MV-4-11 (cell line): ENCODE measurements at places on chromosomes 13 and 19.

DNA sequence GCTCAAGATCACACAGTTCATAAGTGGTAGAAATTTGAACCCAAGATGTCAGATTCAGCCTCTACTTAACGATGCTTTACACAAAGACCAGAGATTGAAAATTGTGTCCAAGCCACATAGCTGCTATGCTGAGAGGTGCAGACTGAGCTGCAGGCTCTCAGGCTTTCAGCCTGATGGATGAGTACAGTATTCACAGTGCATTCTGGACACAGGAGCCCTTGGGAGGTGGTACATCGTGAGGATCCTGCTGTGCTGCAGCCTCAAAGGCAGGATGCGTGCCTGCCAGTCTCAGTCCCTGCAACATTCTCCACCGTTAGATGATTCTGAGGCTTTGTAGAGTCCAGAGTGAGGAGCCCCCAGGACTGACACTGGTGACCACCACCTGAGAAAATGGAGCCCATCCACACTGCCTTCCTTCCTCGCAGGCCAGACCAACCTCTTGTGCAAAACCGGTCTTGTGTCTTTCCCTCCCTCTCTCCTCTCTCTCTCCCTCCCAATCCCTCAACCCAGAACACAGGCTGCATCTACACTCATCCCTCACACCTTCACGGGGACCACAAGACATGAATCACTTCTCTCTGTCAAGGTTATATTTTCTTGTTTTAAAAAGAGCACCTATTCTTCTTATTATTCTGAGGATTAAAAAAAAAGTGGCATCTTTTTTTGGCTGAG, 203.4 kb upstream of the ZNF507 start:
- DNase-seq = no peak

GRCh38 chr13:104944176-104944575, 1591.3 kb downstream of the EFNB2 start:
- DNase-seq = no peak

- peak; percentile 48 for DNase-seq
Observed at GRCh38 chr19:17616961-17617806, 61.7 kb downstream of the COLGALT1 start.

GRCh38 chr13:22925881-22926747, 254.7 kb upstream of the SGCG start:
- no peak for DNase-seq

DNA sequence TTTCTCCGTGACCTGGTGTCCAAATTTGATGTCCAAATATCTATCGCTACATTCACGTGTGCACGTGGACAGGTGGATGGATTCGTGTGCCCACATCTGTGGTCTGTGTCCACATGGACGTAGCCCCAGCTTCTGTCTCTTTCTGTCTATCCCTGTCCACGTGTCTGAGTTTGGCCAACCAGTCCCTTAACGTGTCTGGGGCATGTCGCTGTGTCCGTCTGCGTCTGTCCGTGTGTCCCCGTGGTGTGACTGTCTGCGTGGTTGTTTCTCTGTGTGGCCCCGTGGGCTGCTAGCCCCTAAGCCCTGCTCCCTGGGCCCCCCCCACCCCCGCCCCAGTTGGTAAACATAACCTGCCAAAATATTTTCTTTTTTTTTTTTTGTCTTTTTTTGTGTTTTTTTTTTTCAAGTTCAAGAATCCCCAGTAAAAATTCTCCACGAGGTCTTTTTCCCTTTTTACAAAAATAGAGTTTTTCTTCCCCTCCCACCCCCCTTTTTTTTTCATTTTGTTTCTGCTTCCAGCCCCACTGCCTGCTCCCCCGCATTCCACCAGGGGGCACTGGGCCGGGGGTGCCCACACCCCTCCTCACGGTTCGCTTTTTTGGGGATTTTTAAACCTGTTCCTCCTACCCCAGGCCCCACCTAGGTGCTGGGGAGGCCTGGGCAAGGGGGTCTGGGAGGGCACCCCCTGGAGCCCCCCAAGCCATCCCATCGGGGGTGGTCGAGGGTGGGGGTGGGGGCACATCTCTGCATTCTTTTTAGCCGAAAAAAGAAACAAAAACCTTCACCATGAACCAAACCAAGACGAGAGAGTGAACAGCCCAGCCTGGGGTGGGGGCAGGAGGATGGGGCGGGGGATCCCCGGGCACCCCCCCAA, 18.3 kb downstream of the PRKCSH start:
- no peak for DNase-seq

DNA sequence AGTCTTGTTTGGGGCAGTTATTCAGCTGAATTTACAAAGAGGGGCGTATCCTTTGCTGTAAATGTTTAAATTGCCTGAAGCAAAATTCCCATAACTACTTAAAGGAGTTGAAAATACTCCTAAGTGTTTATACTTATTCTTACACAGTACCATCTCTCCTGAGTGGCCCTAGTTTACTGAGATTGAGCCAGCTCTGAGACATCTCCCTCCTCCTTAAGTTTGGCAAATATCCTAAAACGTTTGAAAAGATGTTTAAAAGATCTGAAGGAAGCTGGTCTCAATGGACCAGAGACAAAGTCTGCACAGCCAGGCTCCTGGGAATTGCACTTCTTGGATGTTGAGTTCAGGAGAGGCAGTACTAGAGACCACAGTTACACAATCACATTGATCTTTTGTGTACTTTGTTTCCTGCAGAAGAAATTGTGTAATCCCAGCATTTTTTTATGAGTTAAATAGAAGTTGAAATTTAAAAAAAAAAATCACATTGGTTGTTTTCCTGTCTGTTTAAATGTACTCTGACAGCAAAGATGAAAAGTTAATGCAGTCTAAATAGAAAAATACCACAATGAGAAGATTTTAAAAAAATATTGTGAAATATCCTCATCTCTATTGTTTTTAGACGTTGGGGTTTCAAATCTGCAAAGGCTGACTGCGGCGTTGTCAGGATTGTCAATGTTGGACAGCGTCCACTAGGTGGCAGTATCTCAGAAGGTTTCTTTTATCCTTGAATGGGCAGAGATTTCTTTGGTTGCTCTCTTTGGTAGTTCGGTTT, 20.7 kb downstream of the TNFSF11 start:
- peak; percentile 75 for DNase-seq

DNA sequence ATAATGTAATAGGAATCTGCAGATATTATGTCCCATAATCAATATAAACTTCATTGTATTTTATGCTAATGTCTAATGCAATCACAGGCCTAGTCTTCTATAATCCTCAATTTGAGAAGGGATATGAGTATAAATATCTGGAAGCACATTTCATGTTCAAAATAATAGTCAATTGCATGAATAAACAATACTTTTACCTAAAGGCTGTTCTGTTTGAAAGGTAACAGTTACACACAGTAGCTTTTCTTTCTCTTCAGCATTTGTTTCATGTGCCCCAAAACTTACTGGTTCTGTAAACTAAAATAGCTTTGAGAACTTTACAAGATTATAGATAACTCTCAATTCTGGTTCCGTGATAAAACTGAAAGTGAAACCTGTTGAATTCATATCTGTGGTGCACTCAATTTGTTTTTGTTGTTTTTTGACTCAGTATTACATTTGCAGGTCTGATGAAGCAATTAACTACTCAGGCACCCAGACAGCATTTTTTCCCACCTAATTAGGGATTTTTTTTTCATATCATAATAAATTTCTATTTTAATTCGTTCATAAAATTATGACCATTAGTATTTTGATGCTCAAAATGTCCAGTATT, 1193.8 kb downstream of the SLITRK1 start:
- no peak for DNase-seq

DNA sequence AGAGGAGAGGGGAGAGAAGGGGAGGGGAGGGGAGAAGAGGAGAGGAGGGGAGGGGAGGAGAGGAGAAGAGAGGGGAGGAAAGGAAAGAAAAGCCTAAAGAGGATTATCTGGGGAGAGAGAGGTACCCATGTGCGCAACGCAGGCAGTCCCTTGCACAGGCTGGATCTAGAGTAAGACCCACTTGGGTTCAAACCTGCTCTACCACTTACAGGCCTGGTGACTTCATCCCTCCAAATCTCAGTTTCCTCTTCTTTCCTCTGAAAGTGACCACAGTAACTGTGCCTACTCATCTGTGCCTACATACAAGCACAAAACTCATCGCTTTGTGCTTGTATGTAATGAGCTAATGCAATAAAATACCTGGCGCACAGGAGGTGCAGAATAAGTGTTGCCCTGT, 732 bp upstream of the MAP1S start:
- no peak for DNase-seq

- DNase-seq = no peak
Observed at GRCh38 chr19:16210168-16210567, 12.5 kb downstream of the AP1M1 start.

DNA sequence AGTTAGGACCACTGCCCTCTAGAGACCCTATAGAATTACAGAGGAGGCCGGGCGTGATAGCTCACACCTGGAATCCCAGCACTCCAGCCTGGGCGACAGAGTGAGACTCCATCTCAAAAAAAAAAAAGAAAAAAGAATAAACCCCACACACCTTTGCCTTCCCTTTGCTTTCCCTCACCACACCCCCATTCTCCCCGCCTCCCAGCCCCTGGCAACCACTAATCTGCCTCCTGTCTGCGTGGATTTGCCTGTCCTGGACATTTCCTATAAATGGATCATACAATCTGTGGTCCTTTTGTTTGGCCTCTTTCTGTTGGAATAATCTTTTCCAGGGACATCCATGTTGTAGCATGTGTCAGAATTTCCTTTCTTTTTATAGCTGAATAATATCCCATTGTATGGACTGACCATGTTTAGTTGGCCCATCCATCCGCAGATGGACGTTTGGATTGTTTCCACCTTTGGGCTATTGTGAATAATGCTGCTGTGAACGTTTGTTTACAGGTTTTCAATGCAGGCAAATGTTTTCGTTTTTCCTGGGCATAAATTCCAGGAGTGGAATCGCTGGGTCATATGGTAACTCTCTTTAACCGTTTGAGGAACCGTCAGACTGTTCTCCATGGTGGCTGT, 15.3 kb downstream of the NACC1 start:
- no peak for DNase-seq

- no peak for DNase-seq
Observed at GRCh38 chr19:291561-292280, 518 bp upstream of the PLPP2 start.

DNA sequence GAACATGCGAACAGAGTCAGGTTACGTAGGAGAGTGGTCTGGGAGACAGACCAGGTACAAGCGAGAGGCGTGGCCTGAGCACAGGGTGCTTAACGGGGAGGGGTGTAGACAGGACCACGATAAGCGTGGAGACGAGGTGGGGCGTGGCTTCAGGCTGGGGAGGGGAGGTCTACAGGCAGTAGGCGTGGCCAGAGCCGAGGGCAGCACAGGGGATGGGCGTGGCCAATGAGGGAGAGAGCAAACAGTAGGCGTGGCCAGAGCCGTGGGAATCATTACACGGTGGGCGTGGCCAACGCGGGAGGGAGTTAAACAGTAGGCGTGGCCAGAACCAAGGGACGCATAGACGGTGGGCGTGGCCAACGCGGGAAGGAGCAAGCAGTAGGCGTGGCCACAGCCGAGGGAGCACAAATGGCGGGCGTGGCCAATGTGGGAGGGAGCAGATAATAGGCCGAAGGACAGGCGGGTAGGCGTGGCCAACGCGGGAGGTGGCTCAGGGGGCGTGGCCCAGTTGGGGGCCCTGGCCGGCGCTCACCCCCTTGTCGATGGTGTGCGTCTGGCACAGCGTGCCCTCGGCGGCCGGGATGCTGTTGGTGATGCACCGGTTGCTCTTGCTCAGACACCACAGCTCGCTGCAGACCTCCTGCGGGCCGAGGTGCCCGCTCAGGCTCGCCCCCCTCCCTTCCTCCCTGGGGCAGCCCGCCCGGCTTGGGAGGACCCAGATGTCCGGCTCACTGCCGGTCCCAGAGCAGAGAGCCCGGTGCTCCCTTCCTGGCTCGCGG, 15.2 kb upstream of the MYO1F start:
- peak; percentile 47 for DNase-seq

GRCh38 chr13:51416107-51416506, 36.7 kb downstream of the INTS6 start:
- DNase-seq = no peak

DNA sequence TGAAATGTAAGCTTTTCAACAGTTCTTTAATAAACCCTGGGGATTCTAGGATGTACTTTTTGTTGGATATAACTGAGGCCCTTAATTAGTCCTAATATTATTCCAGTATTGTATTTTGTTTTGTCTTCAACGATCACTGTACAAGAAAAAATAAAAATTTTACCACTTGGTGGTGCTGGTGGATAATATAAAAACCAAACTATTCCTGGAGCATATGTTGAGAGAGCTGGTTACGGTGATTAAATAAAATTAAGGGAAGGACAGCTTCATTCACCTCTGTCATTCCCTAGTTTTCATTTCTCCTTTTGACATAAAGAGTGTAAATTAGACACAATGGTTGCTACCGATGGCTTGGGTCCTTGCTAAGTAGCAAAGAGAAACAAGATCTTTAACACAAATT, 598.6 kb upstream of the PCDH20 start:
- no peak for DNase-seq

GRCh38 chr19:36013280-36014011, 567 bp downstream of the ALKBH6 start:
- no peak for DNase-seq

GRCh38 chr13:93767180-93767916, 540.7 kb downstream of the GPC6 start:
- DNase-seq = no peak

DNA sequence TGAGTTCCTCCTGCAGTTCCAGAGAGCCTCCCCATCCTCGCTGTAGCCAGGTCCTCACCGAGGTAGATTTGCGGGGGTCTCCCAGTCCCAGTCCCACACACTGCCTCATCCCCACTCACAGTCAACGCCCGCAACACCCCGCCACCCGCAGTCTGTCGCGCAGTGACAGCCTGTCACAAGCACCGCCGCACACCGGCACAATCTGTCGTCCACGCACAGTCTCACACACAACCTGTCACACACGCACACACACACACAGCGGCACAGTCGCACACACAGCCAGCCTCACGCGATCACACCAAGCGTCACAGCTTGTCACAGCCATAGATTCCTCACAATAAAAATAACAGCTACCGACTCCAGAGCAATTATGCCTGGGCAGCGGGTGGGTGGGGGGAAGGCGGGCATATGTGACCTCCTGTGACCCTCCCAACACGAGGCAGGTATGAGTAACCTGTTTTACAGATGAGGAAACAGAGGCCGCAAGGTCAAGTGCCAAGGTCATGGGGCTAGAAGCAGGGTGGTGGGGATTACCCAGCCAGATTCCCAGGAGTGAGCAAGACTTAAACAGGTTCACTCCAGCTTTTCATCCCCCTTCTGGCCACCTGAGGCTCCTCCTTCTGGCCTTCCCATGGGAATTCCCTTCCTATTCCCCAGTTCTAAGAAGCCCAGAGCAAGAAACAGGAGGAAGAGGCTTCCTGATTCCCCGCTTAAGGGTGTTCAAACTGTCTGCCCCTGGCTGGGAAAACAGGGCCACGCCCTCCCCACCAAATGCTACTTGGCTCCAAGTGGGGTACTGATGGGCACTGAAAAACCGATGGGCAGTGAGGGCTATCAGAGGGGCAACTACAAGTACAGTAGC, 13.9 kb downstream of the NFIX start:
- DNase-seq = no peak

GRCh38 chr19:40356681-40357595, 8.4 kb downstream of the PLD3 start:
- DNase-seq = no peak

DNA sequence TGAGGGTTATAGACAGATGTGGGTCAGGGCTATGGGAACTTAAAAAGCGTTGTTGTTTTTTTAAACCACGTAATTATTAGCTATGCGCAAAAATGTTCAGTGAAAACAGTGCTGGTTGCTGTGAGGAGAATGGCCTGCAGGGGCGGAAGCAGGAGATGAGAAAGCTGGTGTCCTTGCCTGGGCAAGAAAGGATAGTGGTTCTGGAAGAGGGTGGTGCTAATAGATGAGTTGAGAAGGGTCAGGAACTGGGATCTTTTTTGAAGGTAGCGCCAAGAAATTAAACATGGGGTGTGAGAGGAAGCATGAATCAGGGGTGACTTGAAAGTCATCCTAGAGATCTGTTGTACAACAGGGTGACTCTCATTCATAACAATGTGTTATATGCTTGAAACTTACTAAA, 4.8 kb upstream of the SMG9 start:
- peak; percentile 47 for DNase-seq
